ENCODE measurements at places on chromosomes 12 and 14.

- DNase-seq, result no peak
Observed at GRCh38 chr12:54082397-54082892, 28.8 kb downstream of the HOXC4 start.

- DNase-seq, result no peak
Observed at GRCh38 chr12:86530996-86531655, 274.9 kb upstream of the MGAT4C start.

DNA sequence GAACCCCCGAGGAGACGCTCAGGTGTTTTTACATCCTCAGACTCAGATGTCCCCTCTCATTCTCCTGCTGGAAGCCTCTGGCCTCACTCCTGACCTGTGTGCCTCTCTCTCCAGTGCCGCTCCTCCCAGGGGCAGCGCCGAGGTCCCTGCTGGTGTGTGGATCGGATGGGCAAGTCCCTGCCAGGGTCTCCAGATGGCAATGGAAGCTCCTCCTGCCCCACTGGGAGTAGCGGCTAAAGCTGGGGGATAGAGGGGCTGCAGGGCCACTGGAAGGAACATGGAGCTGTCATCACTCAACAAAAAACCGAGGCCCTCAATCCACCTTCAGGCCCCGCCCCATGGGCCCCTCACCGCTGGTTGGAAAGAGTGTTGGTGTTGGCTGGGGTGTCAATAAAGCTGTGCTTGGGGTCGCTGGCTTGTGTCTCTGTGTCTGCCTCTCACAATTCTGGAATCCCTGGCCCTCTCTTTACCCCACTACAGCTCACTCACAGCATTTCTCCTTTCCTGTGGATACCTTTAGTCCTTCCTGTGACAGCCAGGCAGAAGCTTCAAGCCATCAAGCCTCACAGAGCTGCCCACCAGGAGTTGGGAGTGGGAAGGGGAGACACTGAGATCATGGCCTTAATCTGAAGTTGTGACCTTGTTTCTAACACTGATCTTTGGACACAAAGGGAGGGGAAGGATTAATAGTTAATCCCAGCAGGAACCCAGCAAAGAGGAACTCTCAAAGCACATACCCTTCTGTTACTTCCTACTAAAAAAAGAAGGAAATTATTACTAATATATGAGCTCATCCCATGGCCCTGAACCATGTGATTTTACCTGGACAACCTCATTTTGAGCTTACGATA, 1.1 kb upstream of the SOAT2 start:
- DNase-seq, result no peak

- no peak for DNase-seq
Observed at GRCh38 chr12:91718326-91718725, 427.3 kb downstream of the BTG1 start.
